ENCODE measurements at places on chromosomes 6 and 20.
A peak's percentile ranks its signal among the peaks of the same experiment; 100 is the strongest.

GRCh38 chr6:3377536-3378397, 79.1 kb downstream of the SLC22A23 start:
- DNase-seq, result no peak

- peak; percentile 81 for DNase-seq
These were observed 744 bp upstream of the FOXO3 start for GRCh38 chr6:108559884-108560462.

DNA sequence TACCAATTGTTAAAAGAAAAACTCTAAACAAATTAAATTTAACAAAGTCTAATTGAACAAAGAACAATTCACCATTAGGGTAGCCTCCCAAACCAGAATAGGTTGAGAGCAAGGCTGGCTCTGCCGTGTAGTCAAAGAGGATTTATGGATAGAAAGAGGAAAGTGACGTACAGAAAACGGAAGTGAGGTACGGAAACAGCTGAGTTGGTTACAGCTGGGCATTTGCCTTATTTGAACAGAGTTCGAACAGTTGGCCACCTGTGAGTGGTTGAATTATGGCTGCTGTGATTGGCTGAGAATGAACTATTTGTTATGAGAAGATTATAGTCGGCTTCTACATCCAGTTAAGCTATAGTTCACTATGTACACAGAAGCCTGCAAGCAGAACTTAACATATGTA, 18.5 kb upstream of the ISM1 start:
- DNase-seq, result no peak

DNA sequence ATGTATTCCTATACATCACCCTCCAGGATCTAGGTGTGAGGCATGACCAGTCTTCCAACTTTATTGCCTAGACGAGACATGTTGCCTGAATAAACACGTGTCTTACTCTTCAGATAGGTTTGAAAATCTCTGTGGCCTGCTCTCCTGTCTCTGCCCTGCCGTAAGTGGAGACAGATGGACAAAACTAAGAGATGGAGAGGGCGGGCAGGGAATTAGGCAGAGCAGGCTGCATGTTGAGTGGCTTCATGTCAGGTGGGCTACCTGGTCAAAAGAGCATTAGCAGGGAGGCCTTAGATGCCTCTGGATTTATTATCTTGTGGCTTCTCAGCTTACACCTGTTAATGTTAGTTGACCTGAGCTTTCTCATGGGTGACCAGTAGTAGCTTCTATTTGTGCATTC, 59.0 kb upstream of the TULP4 start:
- DNase-seq, result no peak
